Tibial nerve (tissue), 4 donors: ENCODE measurements at places on chromosomes 6 and 20. TPM values are rescaled to one million over a fixed set of nuclear protein-coding genes. Genes with fewer than 3 reads are reported as not detected.

Gene SMLR1
- not detected for total RNA-seq

Gene HLA-DRB5
- not detected for total RNA-seq

Gene PRR18
- not detected for total RNA-seq

Gene TMEM217
- total RNA-seq = not detected

Gene TCF21
- total RNA-seq = not detected

Gene WFDC10B
- total RNA-seq = not detected

DNA sequence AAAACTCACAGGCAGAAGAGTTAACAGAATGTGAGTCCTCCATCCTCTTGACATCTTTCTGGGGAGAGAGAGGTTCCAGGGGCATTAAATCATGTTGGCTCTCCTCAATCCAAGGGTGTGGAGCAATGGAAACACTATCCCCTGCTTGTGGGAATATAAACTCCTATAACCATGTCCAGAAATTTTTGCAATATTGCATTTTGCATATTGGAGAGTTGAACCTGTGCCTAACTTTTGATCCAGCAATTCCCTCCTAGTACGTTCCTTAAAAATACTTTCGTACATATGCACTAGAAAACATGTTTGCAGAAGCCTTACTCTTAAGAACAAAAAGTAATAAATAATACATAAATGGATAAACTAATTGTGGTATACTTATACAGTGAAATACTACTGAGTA, 56.3 kb upstream of the FAM184A start:
- DNase-seq = no peak

DNA sequence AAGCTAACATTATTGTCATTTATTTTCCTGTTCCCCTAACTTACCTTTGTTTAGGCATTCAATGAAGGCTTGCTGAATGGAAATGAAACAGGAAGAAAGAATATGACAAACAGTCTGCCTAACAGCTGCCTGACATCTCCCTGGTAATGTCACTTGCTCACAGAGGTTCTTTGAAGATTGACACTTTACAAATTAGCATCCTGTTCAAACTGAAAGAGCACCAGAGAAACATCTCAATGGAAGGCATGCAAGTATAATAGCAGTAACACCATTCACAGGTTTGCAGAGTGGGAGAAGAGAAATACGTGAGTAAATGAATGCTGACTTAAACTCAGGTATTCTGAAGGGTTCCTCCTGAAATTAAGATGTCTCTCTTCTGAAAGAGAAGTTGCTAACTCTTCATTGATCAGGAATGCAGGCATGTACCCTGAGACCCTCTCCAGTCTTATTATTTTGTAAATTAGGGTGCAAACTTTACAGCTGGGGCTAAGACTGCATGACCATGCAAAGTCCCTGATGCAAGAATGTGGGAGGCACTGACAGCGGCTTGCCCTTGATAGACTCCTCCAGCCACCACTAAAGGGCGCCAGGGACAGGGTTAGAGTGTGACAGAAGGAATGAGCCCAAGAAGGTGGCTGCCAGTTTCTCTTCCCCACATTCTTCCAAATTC, 1.3 kb upstream of the SMLR1 start:
- DNase-seq = no peak

GRCh38 chr6:33771146-33772081, 17.5 kb downstream of the LEMD2 start:
- DNase-seq = peak; percentile 60

DNA sequence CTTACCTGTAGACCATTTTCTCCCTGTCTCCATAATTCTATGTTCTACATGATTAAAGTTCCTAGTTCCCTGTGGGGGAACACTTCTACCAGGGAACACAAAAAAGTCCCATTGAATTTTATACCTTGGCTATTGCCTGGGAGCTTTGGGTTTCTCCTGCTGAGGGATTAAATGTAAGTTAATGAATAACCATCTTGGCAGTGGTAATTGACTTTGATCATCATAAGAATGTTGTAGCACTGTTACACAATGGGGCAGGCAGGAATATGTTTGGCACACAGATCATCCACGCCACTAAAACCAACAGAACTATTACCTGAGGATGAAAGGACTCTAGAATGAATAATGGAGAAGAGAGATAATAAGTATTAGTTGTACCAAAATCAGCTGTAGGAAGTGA, 1106.2 kb upstream of the GJE1 start:
- DNase-seq = no peak

DNA sequence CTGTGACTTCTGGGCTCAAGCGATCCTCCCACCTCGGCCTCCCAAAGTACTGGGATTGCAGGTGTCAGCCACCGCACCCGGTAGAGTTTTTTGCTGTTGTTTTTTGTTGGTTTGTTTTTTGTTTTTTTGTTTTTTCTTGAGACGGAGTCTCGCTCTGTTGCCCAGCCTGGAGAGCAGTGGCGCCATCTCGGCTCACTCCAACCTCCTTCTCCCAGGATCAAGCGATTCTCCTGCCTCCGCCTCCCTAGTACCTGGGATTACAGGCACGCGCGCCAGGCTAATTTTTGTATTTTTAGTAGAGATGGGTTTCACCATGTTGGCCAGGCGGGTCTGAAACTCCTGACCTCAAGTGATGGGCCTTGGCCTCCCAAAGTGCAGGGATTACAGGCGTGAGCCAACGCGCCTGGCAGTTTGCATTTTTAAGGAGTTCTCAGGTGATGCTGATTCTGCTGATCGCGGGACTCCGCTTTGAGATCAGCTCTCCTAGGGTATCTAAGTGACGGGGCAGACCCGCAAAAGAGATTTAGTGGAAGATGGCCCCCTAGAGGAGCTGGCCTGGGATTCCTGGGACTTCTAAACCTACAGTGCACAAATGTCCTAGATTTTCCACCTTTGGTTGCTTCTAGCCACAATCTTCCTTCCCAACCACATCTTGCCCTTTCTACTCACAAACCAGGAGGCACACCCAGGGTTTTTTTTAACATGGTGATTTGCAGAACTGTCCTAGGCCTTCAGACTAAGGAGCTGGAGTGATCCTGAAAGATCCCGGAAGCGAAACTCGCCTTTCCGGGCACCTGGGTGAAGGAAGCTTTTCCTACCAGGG, 45.2 kb downstream of the DPPA5 start:
- no peak for DNase-seq

DNA sequence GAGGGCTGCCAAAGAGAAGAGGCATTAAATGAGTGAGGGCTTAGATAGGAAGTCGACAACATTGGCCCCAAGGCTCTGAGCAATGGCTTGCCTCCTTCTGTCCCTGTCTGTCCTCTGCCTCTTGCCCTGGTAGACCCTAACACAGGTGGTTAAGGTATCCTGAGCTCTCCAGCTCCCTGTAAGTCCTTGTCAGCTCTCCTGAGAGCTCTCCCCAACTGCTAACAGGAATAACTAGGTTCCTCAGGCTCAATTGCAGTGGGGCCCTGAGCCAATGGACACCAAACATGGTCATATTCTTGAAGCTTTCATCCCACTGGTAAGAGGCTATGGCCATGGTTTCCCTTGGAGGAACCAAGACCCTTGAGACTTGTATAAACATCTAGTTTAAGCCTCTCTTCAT, 5.0 kb upstream of the CPNE1 start:
- no peak for DNase-seq

- DNase-seq = no peak
Measured at GRCh38 chr20:22159276-22159675, 425.1 kb downstream of the FOXA2 start.

GRCh38 chr6:127053032-127053874, 65.2 kb upstream of the RSPO3 start:
- DNase-seq = no peak

DNA sequence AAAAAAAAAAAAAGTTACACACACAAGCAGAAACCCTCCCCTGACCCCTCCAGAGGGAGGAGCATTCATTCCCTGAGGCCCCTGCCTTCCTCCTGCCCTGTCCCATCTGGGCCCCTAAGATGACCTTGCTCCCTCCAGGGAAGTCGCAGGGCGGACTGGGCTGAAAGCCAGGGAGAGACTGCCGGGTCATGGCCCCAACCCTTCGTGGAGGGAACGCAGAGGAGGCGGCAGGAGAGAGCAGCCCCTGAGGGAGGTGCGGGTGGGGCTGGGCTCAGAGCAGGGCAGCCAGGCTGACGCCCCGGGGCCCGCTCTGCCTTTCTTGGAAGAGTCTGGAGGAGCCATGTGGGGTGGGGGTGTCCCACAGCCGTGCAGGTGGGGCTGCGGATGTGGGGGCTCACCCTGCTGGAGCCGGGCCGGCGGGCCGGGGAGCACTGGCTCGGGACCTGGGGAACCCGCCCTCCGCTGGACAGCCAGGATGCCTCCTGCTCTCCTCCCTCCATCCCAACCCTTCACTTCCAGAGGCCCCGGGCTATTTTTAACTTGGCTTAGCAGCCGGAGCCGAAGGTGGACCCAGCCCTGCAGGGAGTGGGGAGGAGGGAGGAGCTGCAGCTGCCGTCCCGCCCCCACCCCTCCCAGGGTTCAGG, 15.0 kb upstream of the ABHD16B start:
- no peak for DNase-seq

DNA sequence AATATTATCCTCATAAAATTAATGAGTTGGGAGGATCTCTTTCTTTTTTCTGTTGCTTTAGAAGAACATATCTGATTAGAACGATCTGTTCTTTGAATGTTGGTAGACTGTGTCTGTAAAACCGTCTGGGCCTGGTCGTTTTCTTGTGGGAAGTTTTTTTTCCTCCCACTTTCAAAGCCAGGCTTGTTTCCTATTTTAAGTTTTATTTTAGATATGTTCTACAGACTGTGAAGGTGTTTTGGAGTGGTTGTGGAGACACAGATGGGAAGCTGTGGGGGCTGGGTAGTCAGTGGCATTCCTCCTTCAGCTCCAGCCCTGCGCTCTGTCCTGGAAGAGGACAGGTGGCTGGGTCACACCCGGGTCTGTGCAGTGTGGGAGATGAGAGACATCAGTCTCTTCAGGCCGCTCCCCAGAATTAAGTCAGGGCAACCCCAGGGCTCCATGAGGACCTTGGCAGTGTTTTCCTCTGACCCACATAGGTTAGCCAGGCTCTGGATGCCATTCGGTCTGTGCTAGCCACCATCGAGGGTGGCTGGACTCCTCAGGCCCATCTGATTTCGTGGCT, 92.0 kb upstream of the SCP2D1 start:
- DNase-seq = no peak

GRCh38 chr6:150537893-150538292, 61.8 kb upstream of the PLEKHG1 start:
- DNase-seq = peak; percentile 53

DNA sequence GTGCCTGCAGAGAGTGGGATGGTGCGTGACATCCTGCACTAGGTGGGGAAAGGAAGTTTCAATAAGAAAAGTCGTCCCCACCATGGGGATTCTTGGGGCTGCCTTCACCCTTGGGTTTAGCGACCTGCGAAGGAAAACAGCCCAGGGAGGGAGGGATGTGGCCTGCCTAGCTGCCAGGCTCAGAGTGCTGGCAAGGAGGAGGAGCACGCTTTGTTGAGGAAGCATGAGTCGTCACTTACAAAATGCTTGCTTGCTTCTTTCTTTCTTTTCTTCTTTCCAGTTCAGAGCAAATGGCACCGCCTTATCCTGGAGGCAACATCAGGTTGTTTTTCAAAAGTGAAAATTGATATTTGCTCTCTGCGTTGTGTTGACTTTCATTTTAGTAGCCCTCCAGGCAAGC, 123.2 kb downstream of the TFAP2C start:
- DNase-seq = no peak

DNA sequence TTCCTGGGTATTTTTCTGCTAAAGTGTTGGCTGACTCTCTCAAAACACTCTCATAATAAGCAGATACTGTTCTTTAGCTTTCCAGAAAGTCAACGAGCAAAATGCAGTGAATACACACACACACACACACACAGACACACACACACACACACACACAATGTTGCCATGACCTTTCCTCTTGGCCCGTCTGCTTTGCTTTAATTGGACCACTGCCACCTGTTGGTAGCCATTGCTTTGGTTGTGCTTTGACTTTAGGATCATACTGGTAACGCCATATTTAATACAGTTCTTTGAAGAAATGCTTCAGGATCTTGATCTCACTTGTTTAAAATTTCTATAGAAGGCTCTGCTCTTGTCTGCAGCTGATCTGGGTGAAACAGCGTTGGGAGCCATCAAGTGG, 4.4 kb downstream of the FIG4 start:
- DNase-seq = no peak

DNA sequence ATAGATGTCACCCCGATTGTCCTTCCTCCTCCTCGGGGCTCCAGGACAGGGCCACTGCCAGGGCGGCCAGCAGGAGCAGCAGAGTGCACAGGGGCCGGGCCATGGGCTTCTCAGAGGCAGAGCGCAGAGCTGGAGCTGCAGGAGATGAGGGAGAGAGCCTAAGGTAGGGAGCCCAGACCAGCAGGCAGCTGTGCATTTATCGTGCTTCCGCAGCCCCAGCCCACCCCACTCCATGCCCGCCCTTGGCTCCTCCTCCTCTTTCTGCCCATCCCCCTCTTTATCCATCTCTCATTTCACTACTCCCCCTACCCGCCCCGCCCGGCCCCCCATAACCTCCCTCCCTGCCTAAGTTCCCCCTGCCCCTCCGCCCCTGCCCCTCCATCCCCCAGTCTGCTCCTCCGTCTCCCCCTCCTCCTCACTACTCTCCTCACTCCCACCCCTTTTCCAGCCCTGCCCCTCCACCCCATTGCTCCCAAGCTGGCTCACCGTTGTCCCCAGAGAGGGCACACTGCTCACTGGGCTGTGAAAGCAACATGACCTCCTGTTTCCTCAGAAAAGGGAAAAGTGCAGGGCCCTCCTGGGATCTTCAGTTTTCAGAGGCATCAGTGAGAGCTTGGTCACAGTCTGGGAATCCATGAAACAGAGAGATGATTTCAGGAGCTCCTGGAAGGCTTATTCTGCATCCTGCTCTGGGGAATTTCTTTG, 25.5 kb upstream of the CST1 start:
- DNase-seq = no peak

- no peak for DNase-seq
Measured at GRCh38 chr6:13513626-13514502, 26.5 kb upstream of the GFOD1 start.

GRCh38 chr6:131023834-131024504, 39.1 kb downstream of the EPB41L2 start:
- DNase-seq = no peak

DNA sequence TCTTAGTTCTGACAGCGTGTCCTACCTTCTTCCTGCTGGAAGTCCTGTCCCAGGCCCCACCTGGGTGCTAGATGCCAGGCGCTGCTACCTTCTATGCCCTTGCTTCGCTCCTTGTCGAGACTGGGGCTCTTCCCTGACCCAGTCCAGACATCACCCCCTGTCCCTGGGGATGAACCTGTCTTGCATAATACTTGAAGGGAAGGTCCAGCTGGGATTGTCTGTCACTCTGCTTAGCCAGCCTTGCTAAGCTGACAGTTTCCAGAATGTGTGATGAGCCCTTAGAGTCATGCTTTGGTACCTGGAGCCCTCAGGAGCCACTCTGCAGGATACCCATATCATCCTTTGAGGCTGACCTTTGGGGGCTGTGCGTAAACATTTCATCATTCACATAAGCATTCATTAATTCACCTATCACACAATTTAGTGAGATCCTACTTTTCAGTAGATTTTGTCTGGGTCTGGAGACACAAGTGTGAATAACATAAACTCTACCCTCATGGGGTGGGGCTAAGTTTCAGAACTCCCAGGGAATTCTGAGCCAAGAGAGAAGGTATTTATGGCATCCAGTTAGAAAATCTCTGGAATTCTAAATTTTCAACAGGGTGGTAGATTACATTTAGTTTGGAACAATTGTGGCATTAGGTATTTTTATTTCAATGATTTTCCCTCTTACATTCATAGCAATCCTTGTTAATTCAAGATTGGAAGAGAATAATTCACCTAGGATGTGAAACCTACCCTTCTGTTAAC, 151.1 kb upstream of the HDAC2 start:
- no peak for DNase-seq
